BJ (cell line): ENCODE measurements at places on chromosomes 2 and 18.

DNA sequence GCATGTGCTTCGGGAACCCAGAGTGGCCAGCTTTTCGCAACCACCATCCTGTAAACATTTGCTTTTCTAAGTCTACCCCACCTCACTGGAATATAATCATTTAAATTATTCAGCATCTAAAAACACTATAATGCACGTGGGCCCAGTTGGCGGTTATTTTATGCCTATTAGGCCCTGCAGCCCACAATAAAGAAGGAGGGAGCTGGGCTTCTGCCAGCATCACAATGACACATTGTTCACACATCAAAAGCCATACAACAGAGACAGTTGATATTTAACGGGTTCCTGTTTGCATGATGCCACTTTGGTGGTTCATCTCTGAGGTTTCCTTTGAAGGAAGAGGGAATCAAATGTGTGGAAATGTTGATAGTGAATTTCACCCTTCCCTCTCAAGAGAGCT, 916.0 kb upstream of the CELF4 start:
- DNase-seq: no peak

- no peak for DNase-seq
Observed at GRCh38 chr2:189013031-189013430, 38.9 kb downstream of the COL3A1 start.

DNA sequence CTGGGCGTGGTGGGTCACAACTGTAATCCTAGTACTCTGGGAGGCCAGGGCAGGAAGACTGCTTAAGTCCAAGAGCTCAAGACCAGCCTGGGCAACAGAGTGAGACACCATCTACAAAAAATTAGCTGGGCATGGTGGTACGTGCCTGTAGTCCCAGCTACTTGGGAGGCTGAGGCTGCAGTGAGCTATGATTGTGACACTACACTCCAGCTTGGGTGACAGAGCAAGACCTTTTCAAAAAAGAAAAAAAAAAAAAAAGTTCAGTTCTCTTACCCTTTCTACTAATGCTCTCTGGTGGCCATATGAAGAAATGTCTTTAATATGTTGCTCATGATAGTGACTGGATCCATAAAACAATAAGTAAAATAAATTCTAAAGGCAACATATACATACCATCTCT, 14.9 kb downstream of the TYW5 start:
- no peak for DNase-seq

DNA sequence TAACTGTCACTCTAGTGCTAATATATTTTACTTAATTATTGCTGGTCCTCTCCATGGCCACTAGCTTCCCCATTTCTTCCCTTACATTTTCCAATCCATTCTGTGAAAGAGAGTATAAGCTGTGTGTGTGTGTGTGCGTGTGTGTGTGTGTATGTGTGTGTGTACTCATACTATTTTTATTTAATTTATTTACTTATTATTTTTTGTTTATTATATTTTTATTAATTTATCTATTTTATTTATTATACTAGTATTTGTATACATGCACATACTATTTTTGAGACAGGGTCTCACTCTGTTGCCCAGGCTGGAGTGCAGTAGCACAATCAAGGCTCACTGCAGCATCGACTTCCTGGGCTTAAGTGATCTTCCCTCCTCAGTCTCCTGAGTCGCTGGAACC, 59.6 kb downstream of the IKZF2 start:
- no peak for DNase-seq

- DNase-seq: no peak
Observed at GRCh38 chr2:96118698-96119388, 2.5 kb upstream of the ADRA2B start.

GRCh38 chr2:152730591-152731333, 12.3 kb downstream of the ARL6IP6 start:
- DNase-seq: no peak

DNA sequence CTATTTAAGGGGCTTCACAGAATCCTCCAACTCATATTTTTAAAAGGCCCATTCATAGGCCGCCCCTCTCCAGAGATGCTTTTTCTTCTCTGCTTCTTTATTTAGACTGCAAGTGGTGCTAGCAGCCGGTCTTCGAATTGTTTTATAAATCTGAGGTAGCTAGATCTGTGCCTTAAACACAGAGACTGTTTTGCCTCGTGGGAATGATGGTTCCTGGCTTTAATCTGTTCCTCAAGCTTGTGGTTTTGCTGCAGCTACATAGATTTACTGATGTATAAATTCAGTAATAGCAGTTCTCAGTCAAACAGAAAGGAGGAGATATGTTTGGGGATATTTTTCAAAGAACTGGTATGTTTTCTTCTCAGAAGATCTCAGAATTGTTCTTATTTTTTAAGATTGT, 45.3 kb downstream of the TNFRSF11A start:
- DNase-seq: no peak

DNA sequence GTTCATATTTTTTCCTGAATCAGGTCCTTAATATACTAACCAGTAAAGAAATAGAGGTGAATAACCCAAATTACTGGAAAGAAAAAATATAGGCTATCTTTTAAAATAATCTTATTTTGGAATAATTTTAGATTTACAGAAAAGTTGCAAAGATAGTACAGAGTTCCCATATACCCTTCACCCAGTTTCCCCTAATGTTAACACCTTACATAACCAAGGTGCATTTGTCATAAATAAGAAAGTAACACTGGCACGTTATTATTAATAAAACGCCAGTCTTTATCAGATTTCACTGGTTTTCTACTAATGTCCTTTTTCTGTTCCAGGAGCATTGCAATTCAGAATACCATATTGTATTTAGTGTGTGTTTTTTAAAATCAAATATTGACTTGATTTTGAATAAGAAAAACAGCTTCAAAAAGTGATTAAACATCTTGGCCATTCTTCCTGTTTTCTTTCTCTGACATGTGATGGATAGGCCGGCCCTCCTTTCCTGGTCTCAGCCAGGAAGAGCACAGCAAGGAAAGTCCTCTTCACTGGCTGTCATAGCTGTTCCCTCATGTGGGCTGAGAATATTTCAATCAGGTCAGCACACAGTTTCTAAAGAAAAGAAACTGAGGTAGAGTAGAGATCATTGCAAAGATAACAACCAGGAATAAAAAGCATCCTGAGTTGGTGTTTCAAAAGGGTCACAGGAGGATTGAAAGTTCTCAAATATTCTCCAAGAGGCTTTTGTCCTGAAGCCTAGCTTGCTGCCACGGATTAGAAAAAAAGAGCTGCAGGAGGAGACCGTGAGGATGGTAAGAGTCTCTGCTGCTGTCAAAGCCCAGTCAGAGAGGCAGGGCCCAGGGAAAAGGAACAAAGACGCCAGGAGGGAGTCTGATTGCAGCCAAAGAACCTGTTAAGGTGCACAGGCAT, 79.3 kb upstream of the ARL5A start:
- DNase-seq: no peak

DNA sequence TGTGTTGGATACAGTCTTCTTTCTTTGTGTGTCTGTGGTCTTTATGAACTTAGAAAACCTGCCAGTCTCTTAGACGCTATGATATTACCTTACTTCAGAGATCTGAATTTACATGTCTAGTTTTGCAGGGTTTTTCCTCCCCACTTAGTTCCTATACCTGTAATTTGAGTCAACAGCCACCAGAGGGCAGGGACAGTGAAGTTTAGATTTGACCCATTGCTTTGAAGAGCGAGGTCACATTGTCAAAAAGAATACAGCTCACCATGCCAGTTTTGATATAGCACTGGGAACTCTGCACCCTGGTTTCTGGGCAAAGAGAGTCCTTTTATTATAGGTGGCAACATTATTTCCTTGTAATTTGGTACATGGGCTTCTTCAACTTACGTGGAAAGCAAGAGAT, 102.3 kb downstream of the MAPK4 start:
- no peak for DNase-seq

DNA sequence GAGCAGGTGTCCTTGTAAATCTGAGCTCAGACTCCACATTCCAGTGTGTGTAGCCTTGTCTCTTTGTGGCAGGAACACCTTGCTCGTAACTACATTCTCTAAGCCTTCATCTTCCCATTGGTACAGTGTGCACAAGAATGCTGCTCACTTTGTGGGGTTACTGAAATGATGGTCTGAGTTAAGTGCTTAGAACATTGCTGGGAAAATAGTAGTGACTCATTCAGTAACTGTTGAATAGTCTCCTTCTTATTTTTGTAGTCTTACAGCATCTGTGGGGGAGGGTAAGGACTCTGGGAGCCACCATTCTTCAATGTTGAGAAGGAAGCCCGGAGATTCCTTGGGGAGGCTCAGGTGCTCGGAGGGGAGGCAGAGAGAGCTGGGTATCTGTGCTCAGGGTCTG, 236.0 kb upstream of the HDAC4 start:
- DNase-seq: no peak

DNA sequence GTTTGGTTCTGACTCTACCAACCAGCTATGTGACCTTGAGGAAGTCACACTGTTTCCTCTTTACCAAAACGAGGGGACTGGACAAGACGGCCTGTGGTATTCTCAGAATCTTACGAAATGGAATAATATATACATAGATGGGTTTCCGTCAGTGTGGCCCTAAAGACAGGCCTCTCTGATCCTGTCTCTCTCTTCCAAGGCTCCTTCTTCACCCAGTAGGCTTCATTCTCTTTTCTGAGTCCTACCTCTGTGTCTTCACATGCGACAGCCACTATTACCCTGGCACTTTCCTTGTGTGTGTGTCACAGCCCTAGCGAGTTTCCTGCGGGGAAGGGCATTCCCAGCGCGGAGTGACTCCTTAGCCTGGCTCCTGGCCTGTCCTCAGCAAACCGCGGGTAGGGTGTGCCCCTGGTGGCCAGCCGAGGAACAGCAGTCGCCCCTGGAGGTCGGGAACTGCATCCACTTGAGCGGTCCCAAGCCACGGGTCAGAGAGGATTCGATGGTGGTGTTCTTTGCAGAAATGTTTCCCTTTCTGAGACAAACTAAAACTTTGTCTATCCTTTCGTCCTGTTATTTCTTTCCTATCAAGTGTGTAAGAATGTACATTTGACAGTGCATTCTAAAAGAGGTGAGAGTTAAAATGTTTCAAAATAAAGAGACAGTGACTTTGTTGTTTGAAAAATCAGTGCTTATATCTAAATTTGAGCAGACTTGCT, 63.3 kb downstream of the RAB31 start:
- no peak for DNase-seq

- no peak for DNase-seq
Observed at GRCh38 chr18:43247944-43248343, 29.3 kb downstream of the SYT4 start.

GRCh38 chr2:19178175-19178574, 180.2 kb downstream of the OSR1 start:
- no peak for DNase-seq

- no peak for DNase-seq
Observed at GRCh38 chr2:23542230-23542789, 157.3 kb downstream of the KLHL29 start.

GRCh38 chr2:219688560-219689445, 61.4 kb downstream of the SLC4A3 start:
- DNase-seq: peak; percentile 95
